ENCODE measurements at places on chromosomes 6 and 20. TPM values are rescaled to one million over a fixed set of nuclear protein-coding genes. Genes with fewer than 3 reads are reported as not detected.

DNA sequence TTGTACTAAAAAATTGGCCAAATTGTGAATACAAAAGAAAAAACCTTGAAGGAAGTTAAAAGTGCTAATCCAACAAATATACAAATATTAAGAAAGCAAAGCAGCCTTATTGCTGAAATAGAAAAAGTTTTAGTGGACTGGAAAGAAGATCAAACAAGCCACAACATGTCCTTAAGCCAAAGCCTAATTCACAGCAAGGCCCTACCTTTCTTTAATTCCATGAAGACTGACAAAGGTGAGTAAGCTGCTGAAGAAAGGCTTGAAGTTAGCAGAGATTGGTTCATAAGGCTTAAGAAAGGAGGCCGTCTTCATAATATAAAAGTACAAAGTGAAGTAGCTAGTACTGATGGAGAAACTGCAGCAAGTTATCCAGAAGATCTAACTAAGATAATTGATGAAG lies 53.5 kb downstream of the TINAG start:
- no peak for DNase-seq

DNA sequence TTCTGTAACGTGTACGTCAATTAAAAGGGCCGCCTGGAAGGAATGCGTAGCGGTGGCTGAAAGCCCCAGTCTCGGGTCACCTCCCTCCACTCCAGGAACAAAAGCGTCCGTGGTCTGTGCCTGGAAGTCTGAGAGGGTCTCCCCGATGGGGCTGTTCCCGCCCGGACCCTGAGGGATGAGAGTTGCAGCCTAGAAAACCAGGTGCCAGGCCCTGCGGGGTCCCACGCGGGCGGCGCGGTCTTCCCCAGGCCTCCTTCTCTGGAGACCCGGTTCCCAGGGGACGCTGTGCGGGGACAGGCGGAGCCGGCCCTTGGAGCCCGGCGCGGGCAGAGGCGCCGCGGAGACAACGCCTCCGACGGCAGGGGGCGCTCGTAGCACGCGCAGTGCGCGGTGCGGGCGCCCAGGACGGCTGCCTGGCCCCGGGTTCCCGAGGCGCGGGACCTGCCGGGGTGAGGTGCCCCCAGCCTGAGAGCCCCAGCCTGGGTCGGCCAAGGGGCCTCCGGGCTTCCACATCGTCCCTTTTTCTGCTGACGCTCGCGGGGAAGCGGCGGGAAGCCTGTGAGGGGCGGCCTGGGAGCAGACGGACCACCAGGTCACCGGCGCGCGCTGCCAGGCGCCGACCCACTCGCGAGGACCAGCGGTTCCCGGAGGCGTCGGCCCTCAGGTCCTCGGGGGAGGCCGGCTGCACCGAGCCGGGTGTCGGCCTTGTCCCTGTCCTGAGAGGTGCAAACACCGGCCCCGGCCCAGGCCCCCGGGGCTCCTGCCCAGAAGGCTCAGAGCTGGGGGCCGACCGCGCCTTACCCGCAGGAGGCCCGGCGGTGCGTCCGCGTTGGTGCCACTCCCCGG lies 5.3 kb upstream of the FOXC1 start:
- DNase-seq = no peak

KCNS1 gene
- polyA plus RNA-seq = 0.77 TPM

GRCh38 chr6:16793828-16794412 lies 32.7 kb upstream of the ATXN1 start:
- DNase-seq = no peak

DNA sequence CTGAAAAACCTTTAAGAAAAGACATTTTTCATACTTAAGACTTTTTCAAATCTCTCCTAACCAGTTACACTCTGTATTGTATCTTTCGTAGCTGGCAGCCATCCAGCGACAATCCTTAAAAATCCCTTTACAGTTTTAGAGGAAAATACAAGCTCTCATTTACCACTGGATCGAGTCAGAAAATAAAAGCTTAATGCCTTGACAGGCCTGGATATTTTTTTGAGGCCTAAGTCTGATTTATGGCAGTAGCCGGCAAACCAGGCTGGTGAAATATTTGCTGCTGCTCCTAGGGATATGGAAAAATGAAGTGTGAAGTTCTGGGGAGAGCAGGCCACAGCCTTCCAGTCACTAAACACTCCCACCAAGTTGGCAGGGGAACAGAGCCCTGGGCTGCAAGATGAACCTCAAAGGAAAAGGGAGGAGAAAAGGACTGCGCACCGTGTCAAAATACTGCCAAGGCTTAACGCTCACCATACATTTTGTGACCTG lies 213.0 kb upstream of the SUPT3H start:
- DNase-seq = peak; percentile 62

DNA sequence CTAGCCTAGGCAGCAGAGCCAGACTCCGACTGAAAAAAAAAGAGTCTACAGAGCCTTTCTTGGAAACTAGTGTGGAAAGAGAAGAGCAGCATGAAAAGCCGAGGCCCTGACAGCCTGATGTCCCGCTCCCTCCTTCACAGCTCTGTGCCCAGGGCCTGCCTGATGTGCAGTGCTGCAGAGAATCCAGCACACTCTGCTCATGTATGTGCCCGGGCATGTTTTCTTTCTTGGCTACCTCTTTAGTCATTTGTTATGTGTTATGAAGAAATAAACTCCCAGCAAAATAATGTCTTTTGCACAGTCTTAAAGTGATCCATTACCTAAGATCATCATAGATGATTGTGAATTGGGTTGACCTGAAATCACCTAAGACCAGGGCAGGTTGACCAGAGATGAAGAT lies 78.1 kb upstream of the EZR start:
- DNase-seq = no peak

C6orf58 gene
- polyA plus RNA-seq = 1.5 TPM

DNA sequence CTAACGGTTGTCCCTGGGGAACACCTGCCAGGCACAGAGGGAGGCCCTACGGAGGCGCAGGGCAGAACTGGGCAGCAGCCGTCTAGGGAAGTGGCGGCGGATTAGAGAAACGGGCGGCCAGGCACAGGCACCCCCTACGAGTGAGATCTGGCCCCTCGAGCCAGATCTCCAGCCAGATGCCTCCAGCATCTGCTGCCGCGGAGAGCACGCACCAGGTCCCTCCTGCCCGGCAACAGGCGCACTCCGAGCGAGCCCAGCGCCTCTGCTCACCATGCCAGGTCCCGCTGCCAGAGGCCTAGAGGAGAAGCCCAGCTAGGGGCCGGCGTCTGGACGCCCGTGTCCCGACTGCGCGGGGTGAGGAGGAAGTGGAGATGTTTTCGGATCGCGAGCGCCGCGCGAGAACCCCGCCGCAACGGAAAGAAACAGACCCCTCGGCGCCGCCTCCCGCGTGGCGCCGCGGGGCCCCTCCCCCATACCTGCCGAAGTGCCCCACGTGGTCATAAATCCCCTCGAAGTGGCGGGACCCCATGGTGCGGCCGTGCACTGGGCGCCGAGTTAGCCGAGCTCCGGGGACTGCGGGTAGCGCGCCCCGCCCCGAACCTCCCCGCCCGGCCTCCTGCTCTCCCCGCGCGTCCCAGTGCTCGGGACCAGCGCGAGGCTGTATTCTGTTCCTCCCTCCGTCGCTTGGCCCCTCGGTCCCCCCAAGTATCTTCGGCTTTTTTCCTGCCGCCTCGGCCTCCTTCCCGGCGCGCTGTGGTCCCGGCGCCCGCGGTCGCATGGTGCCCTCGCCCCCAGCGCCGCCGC lies at the start of gene SLC22A16:
SLC22A16 (minus strand) TSS at position 568 of the 804 bp plus-strand sequence; CDS start at position 529, 39 bp downstream.
- DNase-seq = no peak

VAPB gene
- polyA plus RNA-seq = 52.4 TPM

GPLD1 gene
- polyA plus RNA-seq = 4.7 TPM

- no peak for DNase-seq
Observed at GRCh38 chr6:150932996-150933395, 67.5 kb downstream of the MTHFD1L start.

DNA sequence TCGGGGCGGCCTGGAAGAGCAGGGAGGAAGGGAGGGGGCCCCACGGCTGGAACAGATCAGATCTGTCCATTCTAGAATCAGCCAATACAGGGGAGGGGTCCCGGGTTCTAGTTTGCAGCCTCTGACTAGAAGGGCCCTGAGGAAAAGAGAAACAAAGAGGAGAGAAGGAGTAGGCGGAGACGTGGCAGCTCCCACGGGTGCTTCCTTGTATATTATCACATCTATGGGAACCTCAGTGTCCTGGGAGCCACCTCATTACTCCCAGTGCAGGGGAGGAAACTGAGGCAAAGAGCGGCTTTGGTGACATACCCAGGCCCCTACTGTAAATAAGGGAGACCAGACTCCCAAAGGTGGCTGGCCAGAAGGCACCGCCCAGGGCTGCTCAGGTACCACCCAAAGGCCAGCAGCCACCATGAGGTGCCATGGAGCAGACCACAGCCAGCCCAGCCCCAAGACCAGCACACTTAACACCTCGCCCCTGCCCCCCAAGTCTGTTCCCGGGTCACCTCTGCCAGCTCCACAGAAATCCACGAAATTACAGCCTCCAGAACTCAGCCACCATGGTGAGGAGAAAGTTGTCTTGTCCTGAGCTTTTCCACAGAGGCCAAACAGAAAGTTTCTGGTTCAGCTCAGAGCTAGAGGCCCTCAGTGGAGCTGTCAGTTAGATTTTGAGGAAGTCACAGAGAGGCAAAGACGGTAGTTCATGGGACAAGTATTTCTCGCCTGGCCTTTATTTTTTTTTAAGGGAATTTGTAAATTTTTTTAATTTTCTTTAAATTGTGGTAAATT lies 2.1 kb downstream of the ZC3H12D start:
- DNase-seq = no peak

- no peak for DNase-seq
Observed at GRCh38 chr20:32036716-32037485, 15.1 kb upstream of the HCK start.

DNA sequence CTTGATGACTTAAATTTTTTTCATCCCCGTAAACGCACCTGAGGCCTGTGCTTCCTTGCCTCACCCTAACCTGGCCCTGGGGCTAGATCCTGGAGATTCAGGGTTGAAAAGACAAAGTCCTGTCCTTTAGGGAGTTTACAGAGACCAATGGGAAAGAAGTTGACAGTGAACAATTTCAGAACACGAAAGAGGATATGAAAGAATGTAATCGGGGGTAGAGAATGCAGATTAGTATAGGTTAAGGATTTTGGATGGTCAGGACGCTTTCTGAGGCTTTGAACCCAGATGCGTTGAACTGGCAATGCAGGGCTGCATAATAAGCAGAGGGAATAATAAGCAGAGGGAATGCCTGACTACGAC lies 1.7 kb upstream of the FBXO5 start:
- DNase-seq = no peak

PRND gene
- 3.8 TPM for polyA plus RNA-seq

GRCh38 chr6:162140251-162140852 lies 587.2 kb downstream of the PRKN start:
- no peak for DNase-seq

MRPS18A gene
- polyA plus RNA-seq = 51.4 TPM

GRCh38 chr6:161545741-161546140 lies 271.9 kb upstream of the AGPAT4 start:
- no peak for DNase-seq

DNA sequence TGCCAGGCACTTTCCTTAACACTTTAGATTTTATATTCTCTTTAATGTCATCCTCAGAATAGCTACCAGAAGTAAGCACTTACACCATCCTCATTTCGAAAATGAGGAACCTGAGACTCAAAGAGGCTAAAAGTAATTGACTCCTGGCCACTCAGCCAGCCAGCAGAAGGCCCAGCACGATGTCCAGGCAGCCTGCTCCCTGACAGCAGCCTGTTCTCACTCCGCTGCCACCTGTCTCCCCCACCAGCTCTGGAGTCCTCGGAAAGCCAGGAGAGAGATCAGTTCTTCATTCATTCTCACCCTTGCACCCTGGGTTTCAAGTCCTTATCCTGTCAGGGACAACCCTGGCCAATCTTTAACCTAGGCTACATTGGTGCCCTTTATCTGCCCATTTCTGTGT lies 174.0 kb downstream of the SASH1 start:
- no peak for DNase-seq

GRCh38 chr20:57176842-57177241 lies 89.6 kb downstream of the BMP7 start:
- DNase-seq = no peak

DNA sequence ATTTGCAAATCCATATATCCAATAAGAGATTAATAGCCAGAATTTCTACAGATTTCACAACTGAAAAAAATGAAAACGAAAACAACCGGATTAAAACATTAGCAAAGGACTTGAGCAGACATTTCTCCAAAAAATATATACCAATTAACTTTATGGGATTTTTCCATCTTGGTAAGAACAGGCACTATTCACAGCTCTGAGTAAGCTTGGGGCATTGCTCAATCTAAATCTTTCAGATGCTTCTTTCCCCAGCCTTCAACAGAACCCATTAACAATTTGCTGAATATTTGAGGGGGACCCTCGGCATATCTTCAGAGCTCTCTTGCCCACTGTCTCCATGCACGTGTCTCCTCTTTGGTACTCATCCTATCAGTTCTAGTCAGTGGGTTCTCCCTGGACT lies 111.7 kb upstream of the CD93 start:
- DNase-seq = no peak

DNA sequence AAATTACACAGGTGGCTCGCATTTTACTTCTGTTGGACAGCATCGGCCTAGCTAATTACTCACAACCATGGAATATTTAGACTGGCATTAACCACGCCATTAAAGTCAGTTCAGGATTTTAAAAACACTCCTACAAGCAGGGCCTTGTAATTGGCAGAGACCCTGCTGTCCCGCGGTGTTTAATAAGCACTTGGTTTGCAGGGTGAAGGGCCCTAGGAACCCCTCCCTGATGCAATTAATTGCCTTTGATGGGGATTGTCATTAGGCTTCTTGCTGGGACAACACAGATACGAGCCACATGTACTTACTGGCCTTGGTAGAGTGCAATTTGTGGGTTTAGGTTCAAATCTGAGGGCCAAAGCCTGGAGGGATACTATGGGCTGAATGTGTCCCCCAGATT lies 7.8 kb upstream of the VSTM2L start:
- DNase-seq = no peak

- no peak for DNase-seq
Observed at GRCh38 chr6:151914484-151914883, 107.0 kb downstream of the ESR1 start.

JPH2 gene
- polyA plus RNA-seq = 1.7 TPM

- no peak for DNase-seq
Observed at GRCh38 chr20:16107172-16107870, 465.9 kb downstream of the KIF16B start.

GRCh38 chr20:24977336-24977735 lies 15.2 kb downstream of the APMAP start:
- DNase-seq = no peak

SIRPD gene
- not detected for polyA plus RNA-seq

GRCh38 chr6:123415844-123416468 lies 220.8 kb downstream of the TRDN start:
- DNase-seq = peak; percentile 64

- DNase-seq = no peak
Observed at GRCh38 chr6:6908121-6908520, 199.6 kb upstream of the RREB1 start.

DNA sequence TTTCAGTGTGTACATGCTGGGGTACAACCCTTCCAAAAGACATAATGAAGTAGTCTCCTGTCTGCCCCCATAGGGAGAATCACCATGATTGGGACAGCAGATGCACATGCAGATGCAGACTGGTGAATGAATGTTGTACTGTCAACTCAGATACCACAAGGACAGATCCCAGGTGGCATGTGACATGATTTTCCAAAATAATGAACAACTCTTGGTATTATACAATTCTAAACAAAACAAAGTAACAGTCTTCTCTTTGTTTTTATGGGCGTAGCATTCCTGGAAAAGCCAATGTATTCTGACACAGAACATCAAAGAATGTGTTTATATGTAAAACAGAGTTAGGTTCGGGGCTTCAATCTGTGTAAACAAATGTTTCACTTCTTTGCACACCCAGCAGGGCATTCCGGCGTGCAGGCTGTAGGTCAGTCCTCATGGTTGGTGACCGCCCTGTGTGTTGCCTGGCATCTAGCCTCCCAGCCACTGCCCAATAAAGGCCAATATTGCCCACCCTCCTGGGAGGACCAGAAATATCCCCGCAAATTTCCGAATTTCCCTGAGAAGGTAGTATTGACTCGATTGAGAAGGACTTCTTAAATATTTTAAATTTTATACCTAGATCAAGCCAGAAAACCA lies 127.7 kb downstream of the KLHL32 start:
- no peak for DNase-seq
